Fibroblast of lung (primary cell): ENCODE measurements at places on chromosomes 12 and 14.

- peak; percentile 74 for DNase-seq
- no peaks in the 10 kb centered on the region for H3K4me1 ChIP-seq
- no peak overlapping the region for H3K4me3 ChIP-seq
- no peaks in the 10 kb centered on the region for H3K36me3 ChIP-seq
- no peaks in the 10 kb centered on the region for H3K27me3 ChIP-seq
- H3K27ac ChIP-seq = no peak overlapping the region
Observed at GRCh38 chr14:91388551-91388975, 29.1 kb downstream of the CCDC88C start.

GRCh38 chr12:31321897-31322228 lies 4.1 kb downstream of the SINHCAF start:
- no peaks in the 10 kb centered on the region for H3K27me3 ChIP-seq
- no peak overlapping the region for H3K4me3 ChIP-seq
- no peak overlapping the region for H3K27ac ChIP-seq
- H3K36me3 ChIP-seq = no peaks in the 10 kb centered on the region
- H3K4me1 ChIP-seq = no peaks in the 10 kb centered on the region

DNA sequence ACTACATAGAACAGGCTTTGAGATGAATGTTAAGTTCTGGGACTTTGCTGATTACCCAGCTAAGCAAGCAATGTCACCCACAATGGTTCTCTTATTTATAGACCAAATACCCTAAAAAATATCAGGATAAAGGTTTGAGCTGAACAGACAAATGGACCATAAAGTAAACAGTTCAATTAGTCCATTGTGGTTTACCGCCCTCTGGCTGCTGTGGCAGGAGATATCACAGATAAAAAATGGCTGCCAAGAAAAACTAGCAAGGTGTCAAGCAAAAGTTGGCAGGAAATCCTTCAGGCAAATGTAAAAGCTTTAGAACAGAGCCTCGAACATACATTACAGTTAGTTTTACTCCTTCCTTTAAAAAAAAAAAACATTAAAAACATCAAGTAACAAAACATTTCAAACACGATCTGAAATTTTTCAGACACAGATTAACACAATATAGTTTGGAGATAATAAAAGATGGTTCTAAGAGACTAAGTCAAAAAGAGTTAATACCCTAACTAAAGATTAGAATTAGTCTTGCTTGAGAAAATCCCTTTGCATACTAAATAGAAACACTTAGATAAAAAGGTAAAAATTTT lies 41.3 kb downstream of the MED13L start:
- H3K36me3 ChIP-seq = no peaks in the 10 kb centered on the region
- no peak overlapping the region for H3K27ac ChIP-seq

GRCh38 chr12:96751626-96752025 lies 155.4 kb upstream of the NEDD1 start:
- peak; percentile 9 for DNase-seq
- no peak overlapping the region for H3K27ac ChIP-seq
- no peaks in the 10 kb centered on the region for H3K36me3 ChIP-seq

DNA sequence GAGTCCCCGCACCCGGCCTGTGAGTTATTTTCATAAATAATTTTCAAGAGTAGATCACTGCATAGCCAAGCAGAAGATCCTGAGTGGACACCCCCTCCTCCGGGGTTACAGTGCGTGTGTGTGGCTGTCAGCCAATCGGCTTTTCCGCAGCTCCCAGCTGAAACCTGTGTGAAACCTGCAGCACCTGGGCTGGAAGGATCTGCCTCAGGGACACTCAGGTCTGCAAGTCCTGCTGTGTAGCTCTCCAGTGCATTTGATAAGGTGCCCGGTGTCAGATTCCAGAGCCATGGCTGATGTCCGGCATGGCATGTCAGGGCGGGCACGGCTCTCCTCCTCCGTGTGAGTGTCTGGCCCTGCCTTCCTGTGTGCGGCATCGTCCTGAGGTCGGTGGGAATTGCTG lies 124.8 kb downstream of the GLT1D1 start:
- DNase-seq = no peak
- H3K36me3 ChIP-seq = no peaks in the 10 kb centered on the region
- H3K27ac ChIP-seq = no peak overlapping the region
- no peak overlapping the region for H3K4me3 ChIP-seq

DNA sequence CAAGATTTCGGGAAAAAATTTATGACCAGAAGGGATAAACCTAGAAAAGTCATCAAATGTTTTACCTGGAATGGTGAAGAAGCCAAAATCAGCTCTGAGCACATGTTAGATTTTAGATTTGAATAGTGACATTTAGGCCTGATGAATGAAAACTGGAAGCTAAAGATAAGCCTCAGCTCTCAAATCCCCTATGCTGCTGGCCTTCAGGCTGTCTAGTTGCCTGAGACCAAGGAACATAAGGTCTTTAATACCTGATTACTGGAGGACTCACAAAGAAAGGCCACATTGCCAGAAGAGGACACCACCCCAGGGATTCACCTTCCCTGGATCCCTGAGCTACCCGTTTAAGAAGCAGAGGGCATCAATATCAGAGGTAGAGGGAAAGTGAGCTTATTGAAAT lies 56.6 kb downstream of the BCL2L14 start:
- no peak overlapping the region for H3K27ac ChIP-seq
- H3K4me3 ChIP-seq = no peak overlapping the region
- H3K4me1 ChIP-seq = no peaks in the 10 kb centered on the region
- DNase-seq = no peak
- H3K27me3 ChIP-seq = no peaks in the 10 kb centered on the region
- H3K36me3 ChIP-seq = no peaks in the 10 kb centered on the region
